Kidney epithelial cell (primary cell): ENCODE measurements at places on chromosomes 11 and 22. TPM values are rescaled to one million over a fixed set of nuclear protein-coding genes. Genes with fewer than 3 reads are reported as not detected.

- no peak for DNase-seq
These were observed 499.8 kb upstream of the CHORDC1 start for GRCh38 chr11:90722552-90723190.

DNA sequence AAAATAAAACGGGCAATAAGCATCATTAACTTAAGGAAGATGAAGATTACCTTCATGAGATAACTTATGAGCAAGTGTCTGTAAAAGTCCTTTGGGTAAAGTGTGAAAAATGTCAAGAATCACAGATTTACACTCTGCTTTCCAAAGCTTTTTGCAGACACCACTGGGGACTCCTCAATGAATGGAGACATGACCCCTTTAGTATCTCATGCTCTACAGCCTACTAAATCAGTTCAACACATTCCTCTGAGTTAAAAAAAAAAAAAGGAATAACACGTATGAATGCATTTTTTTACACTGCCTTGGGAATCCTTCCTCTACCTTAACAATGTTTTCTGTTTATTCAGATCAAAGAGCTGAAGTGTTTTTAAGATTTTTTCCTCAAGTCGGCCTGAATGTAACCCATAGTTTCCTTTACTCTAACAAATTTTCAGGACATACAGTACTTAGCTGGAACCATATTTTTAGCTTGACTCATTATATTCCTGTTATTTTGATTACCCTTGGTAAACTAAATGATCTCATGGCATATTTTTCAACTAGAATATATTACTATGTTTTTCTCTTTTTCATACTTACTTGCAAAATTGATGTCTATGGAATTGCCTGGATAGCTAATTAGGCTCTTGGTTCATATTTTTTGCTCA, 25.9 kb upstream of the RAB30 start:
- DNase-seq, result no peak

DNA sequence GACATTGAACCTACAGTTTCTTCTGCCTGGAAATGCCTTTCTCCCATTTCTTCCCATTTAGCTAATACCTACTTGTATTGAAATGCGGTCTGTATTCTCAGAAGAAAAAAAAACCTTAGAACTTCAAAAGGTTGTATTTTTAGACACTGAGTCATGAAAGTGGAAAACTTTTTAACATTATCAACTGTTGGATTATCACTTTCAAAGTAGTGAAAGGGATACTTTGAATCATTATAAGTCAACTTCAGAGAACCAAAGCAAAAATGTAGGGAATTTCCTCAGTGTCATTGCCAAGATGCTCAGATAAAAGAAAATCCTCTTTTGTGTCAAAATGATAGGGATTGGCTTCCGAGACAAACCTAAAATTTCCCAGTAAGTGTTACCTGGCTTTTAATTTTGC, 6.6 kb downstream of the HOATZ start:
- DNase-seq, result no peak

- no peak for DNase-seq
These were observed 72.4 kb downstream of the LDLRAD3 start for GRCh38 chr11:36016263-36016662.

DNA sequence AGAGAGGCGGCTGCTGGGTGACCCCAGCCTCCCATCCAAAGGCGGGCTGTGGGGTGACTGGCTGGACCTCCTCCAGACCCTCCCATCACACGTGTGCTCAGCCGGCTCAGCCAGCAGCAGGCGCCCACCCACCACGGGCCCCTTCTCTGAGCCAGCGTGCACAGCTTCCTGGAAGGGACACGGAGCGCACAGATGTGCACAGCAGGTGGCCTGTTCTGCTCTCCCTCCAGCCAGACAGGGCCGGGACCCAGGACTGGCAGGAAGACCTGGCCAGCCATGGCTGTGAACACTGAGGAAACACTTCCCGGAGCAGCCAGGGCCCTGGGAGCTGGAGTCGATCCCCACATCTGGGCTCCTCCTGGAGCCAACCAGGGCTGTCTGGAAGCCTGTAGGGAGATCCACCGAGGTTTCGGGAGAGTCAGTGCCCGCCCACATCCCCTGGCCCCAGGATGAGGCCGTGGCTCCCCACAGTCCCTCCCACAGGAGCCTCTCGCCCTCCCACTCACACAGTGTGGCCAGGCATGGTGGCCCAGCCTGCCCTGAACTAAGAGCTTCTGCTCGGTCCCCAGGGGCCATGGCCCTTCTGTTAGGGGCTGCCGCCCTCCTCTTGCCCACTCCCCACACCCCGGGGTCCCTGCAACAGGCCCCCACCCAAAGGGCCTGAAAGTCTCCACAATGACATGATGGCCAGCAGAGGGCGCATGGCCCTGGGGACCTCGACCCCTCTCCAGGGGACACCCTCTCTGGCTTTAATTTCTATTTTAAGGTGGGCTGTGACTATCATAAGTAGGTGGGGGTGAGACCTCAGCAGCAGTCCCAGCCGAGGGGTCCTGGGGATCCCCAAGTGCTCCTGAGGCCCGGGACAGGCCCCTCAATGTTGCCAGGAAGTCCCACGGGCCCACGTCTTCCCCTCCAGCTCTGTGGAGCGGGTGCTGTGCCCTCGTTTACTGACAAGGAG, 90.6 kb upstream of the FGF3 start:
- DNase-seq, result no peak

The PANX3 gene
- total RNA-seq, result not detected in 2 replicates

The CBLIF gene
- total RNA-seq, result not detected in 2 replicates

- DNase-seq, result no peak
These were observed 563 bp downstream of the MDK start for GRCh38 chr11:46381819-46382645.
